ENCODE measurements at places on chromosomes 16 and 17.

DNA sequence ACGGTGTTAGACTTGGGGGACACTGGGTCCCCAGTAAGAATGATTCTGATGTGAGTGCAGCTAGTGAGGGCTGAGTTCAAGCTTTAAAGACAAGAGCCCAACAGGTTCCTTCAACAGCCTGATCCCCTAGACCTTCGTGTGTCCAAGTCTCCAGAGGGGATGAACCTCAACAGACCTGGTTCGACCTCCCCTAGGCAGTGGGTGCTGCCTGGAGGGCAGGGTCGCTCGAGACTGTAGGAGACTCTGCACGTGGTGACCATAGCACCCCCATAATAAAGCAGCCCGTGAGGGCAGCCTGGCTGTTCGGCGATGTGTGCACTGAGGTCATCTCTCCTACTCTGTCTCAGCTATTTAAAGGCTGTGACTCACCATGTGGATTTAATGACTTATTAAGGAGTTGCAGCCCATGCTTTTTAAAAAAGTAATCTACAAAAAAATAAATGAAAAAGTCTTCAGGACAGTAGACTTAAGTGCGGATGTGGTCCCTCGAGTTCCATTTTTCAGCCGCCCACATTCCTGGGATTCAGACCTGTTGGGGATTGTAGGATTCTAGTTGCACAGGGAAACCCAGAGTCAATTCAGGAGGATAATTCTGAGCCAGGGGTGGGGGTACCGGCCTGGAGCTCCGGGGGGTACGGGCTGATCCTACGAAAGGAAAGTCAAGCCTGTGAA, 23.4 kb upstream of the METRNL start:
- DNase-seq, result no peak

DNA sequence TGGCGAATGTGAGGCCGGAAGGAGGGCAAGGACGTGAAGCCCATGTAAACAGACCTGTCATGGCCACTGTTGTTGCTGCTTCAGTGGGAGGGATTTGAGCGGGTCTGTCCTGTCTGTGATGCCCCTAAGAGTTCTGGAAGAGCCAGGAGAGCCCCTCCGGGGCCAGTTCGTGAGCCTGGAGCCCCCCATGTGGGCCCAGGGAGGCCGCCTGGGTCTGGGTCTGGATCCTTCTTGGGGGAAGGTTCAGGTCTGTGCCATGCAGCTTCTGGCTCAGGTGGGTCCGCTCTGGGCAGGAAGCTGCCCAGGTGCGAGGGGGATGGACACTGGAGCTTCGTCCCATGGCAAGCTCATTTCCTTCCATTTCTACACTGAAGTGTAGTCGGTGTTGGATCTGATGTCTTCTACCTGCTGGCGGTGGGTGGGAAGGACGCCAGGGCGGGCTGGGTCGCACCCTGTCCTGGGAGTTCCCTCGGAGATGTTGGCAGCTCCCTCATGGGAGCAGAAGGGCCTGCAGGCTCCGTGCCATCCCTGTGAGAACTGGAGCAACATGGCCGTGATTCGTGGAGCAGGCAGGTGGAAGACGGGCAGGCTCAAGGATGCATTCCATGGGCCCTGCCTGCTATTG, 11.2 kb upstream of the WFIKKN1 start:
- DNase-seq, result no peak

GRCh38 chr17:1718362-1719165, 5.9 kb upstream of the WDR81 start:
- DNase-seq, result no peak

- no peak for DNase-seq
These were observed 16.8 kb upstream of the MTSS2 start for GRCh38 chr16:70702624-70703023.

- no peak for DNase-seq
These were observed 13.5 kb upstream of the C16orf95 start for GRCh38 chr16:87330646-87331045.

DNA sequence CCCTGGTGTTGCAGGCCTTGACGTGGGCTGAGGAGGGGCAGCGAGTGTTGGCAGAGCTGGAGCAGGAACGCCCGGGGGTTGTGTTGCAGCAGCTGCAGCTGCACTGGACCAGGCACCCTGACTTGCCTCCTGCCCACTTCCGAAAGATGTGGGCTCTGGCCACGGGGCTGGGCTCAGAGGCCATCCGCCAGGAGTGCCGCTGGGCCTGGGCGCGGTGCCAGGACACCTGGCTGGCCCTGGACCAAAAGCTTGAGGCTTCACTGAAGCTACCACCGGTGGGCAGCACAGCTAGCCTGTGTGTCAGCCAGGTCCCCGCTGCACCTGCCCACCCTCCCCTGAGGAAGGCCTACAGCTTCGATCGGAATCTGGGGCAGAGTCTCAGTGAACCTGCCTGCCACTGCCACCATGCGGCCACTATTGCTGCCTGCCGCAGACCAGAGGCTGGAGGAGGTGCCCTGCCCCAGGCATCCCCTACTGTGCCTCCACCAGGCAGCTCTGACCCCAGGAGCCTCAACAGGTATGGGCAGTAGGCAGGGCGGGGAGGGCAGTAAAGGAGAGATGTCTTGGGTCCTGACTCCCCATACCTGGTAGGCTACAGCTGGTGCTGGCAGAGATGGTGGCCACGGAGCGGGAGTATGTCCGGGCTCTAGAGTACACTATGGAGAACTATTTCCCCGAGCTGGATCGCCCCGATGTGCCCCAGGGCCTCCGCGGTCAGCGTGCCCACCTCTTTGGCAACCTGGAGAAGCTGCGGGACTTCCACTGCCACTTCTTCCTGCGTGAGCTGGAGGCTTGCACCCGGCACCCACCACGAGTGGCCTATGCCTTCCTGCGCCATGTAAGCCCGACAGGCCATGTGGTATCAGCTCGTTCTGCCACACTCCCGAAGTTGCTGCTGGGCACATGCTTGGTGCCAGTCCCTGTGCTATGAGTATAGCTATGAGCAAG, 5.6 kb downstream of the PLEKHG4 start:
- DNase-seq, result no peak

Measured in T-helper 1 cell (primary cell).